Effector memory CD8-positive, alpha-beta T cell (primary cell): ENCODE measurements at places on chromosomes 11 and 22.

GRCh38 chr11:75158696-75159150 lies 7.8 kb downstream of the SLCO2B1 start:
- DNase-seq, result no peak

- DNase-seq, result no peak
These were observed 132.7 kb upstream of the DDI1 start for GRCh38 chr11:103903621-103904323.

DNA sequence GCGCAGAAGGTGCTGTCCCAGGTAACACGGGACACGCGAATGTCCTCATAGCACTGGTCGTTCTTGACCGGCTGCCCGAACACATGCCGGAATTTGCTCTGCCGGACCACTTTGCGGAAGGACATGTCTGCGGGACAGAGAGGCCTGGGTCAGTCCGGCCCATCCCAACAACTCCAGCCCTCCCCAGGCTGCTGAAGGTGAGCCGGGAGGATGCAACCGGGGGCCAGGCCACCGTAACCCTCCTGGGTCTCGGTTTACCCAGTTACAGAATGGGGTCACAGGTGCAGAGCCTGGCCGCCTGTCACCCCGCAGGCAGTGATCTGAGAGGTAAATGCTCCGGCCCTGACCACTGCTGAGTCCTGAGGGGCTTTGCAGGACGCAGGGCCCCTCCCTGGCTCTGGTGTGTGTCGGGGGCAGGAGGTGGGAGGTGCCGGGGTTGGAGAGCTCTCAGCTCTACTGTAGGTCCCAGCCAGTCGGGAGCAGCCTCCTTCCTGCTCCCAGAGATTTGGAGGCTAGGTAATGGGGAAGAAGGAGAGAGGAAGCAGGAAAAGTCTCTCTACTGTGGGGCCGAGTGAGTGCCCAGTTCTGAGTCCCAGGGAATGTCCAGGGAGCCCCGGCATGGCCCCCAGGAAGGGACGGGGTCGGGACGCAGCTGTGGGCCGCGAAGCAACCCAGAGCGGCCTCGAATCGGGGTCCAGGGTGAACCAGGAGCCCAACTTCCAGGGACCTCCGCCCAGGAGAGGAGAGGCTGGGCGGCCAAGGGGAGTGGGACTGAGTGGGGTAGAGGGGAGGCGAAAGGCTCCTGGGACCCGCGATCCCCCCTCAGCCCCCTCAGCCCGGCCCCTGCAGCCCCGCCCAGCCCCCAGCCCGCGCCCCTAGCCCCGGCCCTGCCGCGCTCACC lies 522 bp downstream of the CORO1B start:
- no peak for DNase-seq

- no peak for DNase-seq
These were observed 121.3 kb downstream of the APOL5 start for GRCh38 chr22:35838855-35839576.

GRCh38 chr22:44382116-44383038 lies 69.6 kb upstream of the SHISAL1 start:
- no peak for DNase-seq

- DNase-seq, result no peak
These were observed 63.7 kb downstream of the MED15 start for GRCh38 chr22:20571078-20571503.

- DNase-seq, result peak; percentile 36
These were observed 18.9 kb downstream of the SHANK3 start for GRCh38 chr22:50691521-50691920.

DNA sequence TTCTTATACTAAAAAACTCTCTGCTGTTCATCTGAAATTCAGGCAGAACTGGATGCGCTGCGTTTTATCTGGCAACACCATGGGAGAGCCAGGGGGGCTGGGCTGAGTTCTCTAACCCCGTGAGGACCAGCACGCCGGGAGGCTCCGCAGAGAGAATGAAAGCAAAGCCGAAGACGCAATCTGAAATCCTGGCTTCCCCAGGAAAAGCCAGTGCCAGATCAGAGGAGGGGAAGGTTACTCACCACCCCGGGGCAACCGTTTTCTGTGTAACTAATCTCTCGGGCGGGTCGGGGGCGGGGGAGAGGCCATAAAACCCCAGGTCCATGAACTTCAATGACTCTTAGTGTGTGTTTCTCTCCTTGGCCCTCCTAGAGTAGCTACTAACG lies 99.4 kb downstream of the SHANK2 start:
- DNase-seq, result no peak

GRCh38 chr11:72842653-72843330 lies 28.6 kb downstream of the ATG16L2 start:
- no peak for DNase-seq

- DNase-seq, result no peak
These were observed 25.1 kb upstream of the LDLRAD3 start for GRCh38 chr11:35918716-35919115.

GRCh38 chr11:126578021-126578420 lies 222.5 kb downstream of the ST3GAL4 start:
- DNase-seq, result no peak

DNA sequence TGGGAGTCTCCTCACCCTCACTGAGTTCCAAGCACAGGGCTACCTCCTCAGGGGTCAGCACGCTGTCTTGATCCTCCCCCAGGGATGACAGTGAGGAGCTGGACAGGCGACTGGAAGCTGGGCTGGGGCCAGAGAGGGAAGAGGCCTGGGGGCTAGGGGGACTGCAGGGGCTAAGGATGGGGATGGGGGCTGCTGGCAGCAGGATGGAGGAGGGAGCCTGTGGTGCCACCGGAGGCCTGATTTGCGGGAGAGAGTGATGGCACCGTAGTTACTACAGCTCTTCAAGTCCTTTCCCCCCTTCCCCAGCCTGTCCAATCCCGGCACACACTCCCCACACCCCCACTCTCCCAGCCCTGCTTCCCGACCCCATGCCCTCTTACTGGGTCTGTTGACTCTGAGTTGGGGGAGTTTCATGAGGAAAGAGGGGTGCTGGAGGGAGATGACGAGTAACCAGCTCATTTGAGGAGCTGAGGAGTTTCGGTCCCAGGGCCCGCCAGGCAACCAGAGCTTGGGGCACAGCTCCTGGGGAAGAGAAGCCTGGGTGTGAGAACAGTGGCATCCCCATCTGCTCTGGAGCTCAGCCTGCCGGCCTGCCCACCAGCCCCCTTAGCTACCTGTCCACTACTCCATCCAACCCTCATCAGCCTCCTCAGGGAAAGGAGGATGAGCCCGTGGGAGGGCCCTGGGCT lies 10.5 kb downstream of the ROBO4 start:
- DNase-seq, result no peak

DNA sequence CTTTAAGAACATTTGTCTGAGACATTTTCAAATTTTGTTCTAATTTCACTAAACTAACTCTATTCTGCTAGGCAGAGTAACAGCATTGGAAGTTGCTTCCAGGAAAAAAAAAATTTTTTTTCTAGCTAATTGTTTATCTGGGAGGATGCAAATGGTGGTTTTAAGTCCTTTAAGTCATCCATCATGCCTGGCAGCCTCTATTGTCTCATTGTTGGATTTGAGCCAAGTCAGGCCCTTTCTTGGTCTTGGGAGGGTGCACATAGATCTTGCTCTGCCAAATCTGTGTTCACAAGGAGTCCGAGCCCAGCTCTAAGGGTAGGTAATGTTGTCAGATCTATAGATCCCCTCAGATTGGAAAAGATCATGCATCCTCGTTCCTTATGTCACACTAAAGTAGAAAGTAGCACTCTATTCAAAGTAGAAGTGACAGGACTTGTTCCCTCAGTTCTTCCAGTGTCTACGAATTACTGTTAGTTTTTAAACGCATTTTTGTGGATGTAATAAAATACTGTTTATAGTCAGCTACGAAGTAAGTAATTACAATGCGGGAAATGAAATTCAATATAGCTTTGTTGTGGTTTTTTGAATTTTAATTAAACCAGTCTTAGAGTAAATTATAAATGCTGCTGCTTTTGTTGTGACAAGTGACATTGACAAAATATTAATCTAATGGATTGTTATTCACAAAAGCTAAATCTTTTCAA lies 166.0 kb upstream of the RASSF10 start:
- DNase-seq, result no peak

- DNase-seq, result no peak
These were observed 76.3 kb downstream of the FAM168A start for GRCh38 chr11:73521621-73522020.

- no peak for DNase-seq
These were observed 19.8 kb upstream of the OOSP1 start for GRCh38 chr11:59918480-59918879.

DNA sequence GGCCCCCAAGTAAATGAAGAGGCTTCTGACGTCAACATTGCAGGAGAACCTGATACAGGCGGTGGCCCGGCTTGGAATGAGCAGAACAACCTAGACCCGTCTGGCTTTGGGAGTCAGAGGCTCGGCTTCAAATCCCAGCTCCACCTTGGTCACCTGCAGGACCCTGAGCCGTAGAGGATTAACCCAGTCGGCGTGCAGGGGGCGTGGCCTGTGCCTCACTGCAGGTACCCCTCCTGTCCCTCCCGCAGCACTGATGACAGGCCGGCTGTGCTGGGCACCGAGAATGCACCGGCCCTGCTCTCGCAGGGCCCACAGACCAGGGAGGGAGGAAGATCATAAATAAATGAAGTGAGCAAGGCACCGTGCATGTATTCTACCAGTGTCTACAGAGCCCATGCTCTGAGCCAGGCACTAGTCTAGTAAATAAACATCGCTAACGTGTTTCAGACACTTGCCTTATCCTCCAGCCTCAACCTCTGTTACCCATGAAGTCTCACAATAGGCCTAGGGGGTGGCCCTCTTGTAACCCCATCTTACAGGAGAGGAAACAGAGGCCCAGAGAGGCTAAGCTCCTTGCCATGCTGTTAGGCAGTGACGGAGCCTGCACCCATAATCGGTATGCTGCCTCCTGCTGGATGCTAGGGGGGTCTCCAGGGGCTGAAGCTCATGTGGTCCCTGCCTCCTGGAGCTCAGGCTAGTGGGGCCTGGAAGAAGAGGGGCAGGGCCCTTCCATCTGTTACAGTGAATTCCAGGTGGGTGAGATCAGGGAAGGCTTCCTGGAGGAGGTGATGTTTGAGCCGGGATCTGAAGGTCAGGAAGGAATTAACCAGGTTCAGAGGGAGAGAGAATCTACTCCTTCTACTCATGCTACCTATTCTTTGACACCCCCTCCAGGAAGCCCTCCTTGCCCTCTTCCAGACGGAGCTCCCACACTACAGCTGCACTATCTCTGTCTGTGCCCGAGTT lies 53.4 kb downstream of the RTL6 start:
- DNase-seq, result no peak

GRCh38 chr11:2096011-2096918 lies 42.9 kb downstream of the IGF2 start:
- DNase-seq, result no peak

GRCh38 chr11:34134765-34135164 lies 29.3 kb downstream of the NAT10 start:
- no peak for DNase-seq

DNA sequence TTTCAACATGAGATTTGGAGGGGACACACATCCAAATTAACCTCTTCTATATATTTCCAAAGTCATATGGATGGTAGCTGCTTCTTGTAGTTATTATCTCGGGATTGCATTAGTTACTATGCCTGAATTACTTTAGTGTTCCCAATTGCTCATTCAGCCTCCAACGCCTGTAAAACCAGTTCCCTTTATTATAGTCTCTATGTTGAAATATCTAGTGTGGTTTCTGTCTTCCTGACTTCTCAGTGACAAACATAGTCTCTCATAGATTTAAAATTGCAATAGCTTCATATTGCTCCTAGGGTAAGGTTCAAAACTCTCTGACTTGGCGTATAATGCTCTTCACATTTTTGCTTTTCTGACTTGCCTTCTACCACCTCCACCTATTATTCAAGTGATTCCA lies 366.4 kb downstream of the CASP12 start:
- no peak for DNase-seq

- DNase-seq, result no peak
These were observed 25.4 kb downstream of the APIP start for GRCh38 chr11:34890812-34891211.

- no peak for DNase-seq
These were observed 40.5 kb downstream of the NAT10 start for GRCh38 chr11:34145847-34146381.

DNA sequence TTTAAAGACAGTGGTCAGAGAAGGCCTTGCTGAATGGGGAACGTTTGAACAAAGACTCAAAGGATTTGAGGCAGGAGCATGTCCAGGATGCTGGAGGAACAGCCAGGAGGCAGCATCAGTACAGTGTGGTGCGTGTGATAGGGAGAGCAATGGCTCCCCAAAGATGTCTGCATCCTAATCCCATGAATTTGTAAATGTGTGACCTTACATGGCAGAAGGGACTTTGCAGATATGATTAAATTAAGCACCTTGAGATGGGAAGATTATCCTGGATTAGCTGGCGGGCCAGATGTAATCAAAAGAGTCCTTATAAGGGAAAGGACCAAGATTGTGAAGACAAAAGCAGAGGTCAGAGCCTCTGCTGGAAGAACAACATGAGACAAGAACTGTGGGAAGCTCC lies 24.6 kb upstream of the FAT3 start:
- no peak for DNase-seq

- DNase-seq, result no peak
These were observed 44.9 kb downstream of the DSCAML1 start for GRCh38 chr11:117752071-117752470.

- no peak for DNase-seq
These were observed 71.6 kb upstream of the SHANK2 start for GRCh38 chr11:71323876-71324526.

GRCh38 chr11:3132271-3132781 lies 32.8 kb downstream of the OSBPL5 start:
- no peak for DNase-seq

DNA sequence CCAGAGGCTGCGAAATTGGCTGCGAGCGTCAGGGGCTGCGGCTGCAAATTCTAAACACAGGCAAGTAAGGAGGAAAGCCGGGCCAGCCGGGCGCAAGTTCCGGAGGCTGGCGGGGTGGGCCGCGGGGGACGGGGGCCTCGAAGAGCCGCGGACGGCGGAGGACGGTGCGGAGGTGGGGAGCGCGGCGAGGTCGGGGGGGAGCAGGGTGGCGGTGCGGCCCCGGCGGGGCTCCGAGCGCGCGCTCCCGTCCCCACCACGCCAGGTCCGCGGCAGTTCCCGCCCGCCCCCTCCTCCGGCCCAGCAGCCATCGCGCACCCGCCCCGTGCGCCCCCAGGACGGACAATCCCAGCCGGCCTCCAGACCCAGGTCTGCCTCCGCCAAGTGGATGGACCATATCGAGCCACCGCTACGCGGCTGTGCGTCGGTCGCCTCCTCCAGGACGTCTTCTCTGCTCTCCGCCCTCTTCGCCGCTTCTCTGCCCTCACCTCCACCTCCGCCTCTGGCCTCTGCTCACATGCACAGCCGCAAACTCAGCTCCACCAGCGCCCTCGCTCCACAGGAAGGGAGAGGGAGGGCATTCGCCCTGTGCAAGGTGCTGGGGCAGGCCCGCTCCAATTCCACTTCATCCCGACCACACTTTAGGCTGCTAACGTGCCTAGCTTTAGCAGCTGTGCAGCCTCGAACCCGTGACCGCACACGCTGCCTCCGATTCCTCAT lies 7.2 kb downstream of the ELFN2 start:
- DNase-seq, result peak; percentile 15

- no peak for DNase-seq
These were observed 17.6 kb upstream of the CALCB start for GRCh38 chr11:15055620-15056356.

- DNase-seq, result no peak
These were observed 130.7 kb downstream of the SOX6 start for GRCh38 chr11:16225623-16226022.
